ENCODE measurements at places on chromosomes 11 and 22. TPM values are rescaled to one million over a fixed set of nuclear protein-coding genes. Genes with fewer than 3 reads are reported as not detected.

DNA sequence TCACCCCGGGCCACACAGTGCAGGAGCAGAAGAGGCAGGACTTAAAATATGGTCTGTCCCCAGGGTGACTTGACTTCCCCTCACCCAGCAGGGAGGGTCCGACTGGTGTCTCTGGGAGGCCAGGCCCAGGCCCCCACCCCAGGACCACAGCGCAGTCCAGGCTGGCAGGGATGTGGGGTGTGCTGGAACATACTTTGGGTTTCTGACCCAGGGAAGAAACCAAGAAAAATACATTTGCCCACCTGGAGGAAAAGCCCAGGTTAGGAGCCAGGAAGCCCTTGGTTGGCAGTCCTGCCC lies 5.2 kb downstream of the C1QTNF6 start:
- H3K36me3 ChIP-seq: no peaks in the 10 kb centered on the region
- no peak overlapping the region for H3K27ac ChIP-seq
- ATAC-seq: no peak
- H3K4me3 ChIP-seq: no peak overlapping the region

- H3K4me1 ChIP-seq: no peaks in the 10 kb centered on the region
- H3K36me3 ChIP-seq: no peaks in the 10 kb centered on the region
- H3K4me3 ChIP-seq: no peak overlapping the region
- ATAC-seq: no peak
- no peaks in the 10 kb centered on the region for H3K27me3 ChIP-seq
Observed at GRCh38 chr11:24134879-24135589, 361.8 kb upstream of the LUZP2 start.

GRCh38 chr22:43320943-43321900 lies 21.9 kb downstream of the SCUBE1 start:
- ATAC-seq: no peak
- peak overlapping the region; percentile 40 for H3K4me3 ChIP-seq
- H3K4me1 ChIP-seq: no peaks in the 10 kb centered on the region
- H3K27me3 ChIP-seq: peaks cover 4% of the 10 kb centered on the region

DNA sequence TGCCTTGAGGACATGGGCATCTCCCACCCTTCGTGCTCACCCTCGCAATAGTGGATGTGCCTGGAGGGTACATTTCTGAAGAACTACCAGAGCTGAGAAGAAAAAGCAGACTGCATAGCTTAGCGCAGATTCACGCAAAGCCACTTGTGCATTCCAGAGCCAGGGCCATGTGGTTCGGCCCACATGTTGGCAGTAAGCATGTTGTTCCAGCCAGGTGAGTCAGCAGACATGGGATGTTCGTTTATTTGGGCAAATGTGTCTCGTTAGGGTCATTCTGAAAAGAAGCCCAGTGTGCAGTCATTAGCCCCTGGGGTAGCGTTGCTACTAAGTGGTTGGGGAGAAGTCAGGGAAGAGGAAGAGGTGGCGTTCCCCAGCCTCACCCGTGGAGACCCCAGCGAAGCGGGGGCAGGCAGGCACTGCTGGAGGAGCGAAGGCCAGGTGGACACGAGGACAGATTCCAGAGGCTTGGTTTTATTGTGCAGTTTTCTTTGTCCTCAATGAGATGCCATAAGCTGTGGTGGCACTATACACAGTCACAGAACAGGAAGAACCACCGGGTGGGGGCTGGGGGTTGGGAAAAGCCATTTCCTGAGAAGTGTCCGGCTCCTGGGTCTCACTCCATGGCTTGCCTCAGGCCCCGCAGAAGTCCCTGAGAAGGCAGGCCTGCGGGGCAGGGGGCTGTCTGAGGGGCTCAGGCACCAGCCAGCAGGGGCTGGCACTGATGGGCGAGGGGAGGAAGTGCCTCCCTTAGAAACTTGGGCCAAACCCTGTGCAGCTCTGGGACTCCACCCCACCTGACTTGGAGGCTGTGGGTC lies 5.0 kb downstream of the THY1 start:
- peaks cover 6% of the 10 kb centered on the region for H3K4me1 ChIP-seq
- H3K36me3 ChIP-seq: no peaks in the 10 kb centered on the region
- H3K4me3 ChIP-seq: no peak overlapping the region
- ATAC-seq: no peak
- H3K27ac ChIP-seq: no peak overlapping the region

GRCh38 chr11:63877658-63878241 lies 38.8 kb downstream of the MARK2 start:
- peaks cover 24% of the 10 kb centered on the region for H3K4me1 ChIP-seq
- H3K36me3 ChIP-seq: peaks cover 7% of the 10 kb centered on the region
- no peak for ATAC-seq
- H3K4me3 ChIP-seq: no peak overlapping the region

DNA sequence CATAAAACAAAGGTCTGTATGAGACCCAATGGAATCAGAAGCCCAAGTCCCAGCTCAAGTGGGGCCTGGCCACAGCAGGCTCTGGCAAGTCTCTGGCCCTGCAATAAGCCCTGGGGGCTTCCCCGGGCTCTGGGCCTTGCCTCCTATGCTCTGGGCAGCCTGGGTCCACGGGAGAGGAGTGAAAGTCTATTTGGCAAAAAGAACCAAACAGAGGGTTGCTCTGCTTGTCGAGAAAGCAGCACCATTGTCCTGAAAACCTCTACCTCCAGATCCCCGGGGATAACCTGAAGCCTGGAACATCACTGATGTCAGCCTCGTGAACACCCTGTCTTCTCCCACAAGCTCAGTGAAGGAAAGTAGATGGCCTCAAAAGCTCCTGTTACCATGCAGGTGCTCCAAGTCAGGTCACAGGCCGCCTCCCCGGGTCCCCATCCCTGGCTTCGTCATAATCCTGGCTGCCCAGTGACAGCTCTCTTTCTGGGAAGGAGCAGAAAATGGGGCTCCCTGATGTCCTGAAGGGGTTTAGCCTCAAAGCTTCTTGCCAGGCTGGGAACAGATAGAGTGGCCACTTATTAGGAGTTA lies 46.1 kb upstream of the ETS1 start:
- no peak overlapping the region for H3K27ac ChIP-seq
- no peak for ATAC-seq
- H3K4me3 ChIP-seq: no peak overlapping the region
- peaks cover 31% of the 10 kb centered on the region for H3K4me1 ChIP-seq

- peaks cover 67% of the 10 kb centered on the region for H3K36me3 ChIP-seq
- H3K27me3 ChIP-seq: no peaks in the 10 kb centered on the region
- no peak for ATAC-seq
Observed at GRCh38 chr22:20579273-20580120, 72.1 kb downstream of the MED15 start.

SCUBE1 gene
- total RNA-seq: not detected

SCGB1A1 gene
- not detected for total RNA-seq

- H3K27me3 ChIP-seq: no peaks in the 10 kb centered on the region
- ATAC-seq: no peak
- H3K4me3 ChIP-seq: no peak overlapping the region
- H3K4me1 ChIP-seq: peaks cover 45% of the 10 kb centered on the region
- H3K36me3 ChIP-seq: peaks cover 11% of the 10 kb centered on the region
Observed at GRCh38 chr22:17090550-17090949, 5.8 kb downstream of the IL17RA start.

FADS2 gene
- 9.4 TPM for total RNA-seq

- no peak for ATAC-seq
- H3K27me3 ChIP-seq: peaks cover 9% of the 10 kb centered on the region
- no peaks in the 10 kb centered on the region for H3K4me1 ChIP-seq
- no peak overlapping the region for H3K27ac ChIP-seq
- no peak overlapping the region for H3K4me3 ChIP-seq
Observed at GRCh38 chr11:12623869-12624268, 50.4 kb upstream of the TEAD1 start.

GRCh38 chr11:11979488-11980117 lies 28.8 kb downstream of the DKK3 start:
- no peak overlapping the region for H3K27ac ChIP-seq
- no peak overlapping the region for H3K4me3 ChIP-seq
- no peaks in the 10 kb centered on the region for H3K27me3 ChIP-seq
- no peak for ATAC-seq
- H3K4me1 ChIP-seq: peaks cover 5% of the 10 kb centered on the region

GRCh38 chr22:40320687-40321086 lies 25.6 kb upstream of the ADSL start:
- ATAC-seq: peak; percentile 24
- peak overlapping the region; percentile 79 for H3K27ac ChIP-seq
- H3K27me3 ChIP-seq: no peaks in the 10 kb centered on the region
- H3K36me3 ChIP-seq: peaks cover 69% of the 10 kb centered on the region
- H3K4me3 ChIP-seq: peak overlapping the region; percentile 5

GRCh38 chr11:116540645-116541304 lies 232.0 kb downstream of the BUD13 start:
- no peaks in the 10 kb centered on the region for H3K36me3 ChIP-seq
- no peak overlapping the region for H3K4me3 ChIP-seq
- peaks cover 16% of the 10 kb centered on the region for H3K27me3 ChIP-seq
- no peaks in the 10 kb centered on the region for H3K4me1 ChIP-seq

DNA sequence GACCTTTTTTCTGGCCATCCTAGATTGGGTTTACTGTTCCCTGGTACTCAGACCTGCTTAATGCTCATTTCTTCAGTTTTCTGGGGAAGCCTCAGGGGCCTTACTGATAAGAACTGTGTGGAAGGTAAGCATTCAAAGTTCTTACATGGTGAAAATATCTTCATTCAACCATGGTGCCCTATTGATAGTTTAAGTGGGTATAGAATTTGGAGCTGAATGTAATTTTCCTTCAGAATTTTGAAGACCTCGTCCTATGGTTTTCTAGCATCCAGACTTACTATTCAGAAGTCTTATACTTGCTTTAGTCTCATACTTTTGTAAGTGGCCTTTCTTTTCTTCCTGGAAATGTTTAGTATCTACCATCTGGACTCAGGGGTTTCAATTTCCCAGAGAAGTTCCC lies 75.7 kb downstream of the CDKN1C start:
- H3K4me3 ChIP-seq: no peak overlapping the region
- no peaks in the 10 kb centered on the region for H3K36me3 ChIP-seq
- H3K4me1 ChIP-seq: peaks cover 16% of the 10 kb centered on the region
- no peak overlapping the region for H3K27ac ChIP-seq
- H3K27me3 ChIP-seq: no peaks in the 10 kb centered on the region

- no peaks in the 10 kb centered on the region for H3K4me1 ChIP-seq
- no peak for ATAC-seq
- no peak overlapping the region for H3K27ac ChIP-seq
Observed at GRCh38 chr11:83819931-83820549, 533.9 kb upstream of the CCDC90B start.

DNA sequence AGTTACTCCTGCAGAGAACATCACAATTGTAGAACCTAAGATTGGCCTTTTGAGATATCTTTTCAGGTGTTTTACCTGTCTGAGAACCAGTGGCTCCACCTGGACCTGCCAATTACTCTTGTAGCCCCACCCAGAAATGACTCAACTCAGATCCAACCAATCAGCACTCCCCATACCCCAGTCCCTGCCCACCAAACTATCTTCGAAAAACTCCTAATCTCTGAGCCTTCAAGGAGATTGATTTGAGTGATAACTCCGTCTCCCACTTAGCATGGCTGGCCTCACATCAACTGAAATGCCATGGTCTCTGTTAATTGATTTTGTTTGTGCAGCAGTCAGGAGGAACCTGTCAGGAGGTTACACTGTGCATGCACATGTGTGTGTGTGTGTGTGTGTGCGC lies 103.6 kb downstream of the MTNR1B start:
- no peak overlapping the region for H3K27ac ChIP-seq
- no peak overlapping the region for H3K4me3 ChIP-seq
- no peaks in the 10 kb centered on the region for H3K36me3 ChIP-seq
- no peaks in the 10 kb centered on the region for H3K4me1 ChIP-seq
- ATAC-seq: no peak

DNA sequence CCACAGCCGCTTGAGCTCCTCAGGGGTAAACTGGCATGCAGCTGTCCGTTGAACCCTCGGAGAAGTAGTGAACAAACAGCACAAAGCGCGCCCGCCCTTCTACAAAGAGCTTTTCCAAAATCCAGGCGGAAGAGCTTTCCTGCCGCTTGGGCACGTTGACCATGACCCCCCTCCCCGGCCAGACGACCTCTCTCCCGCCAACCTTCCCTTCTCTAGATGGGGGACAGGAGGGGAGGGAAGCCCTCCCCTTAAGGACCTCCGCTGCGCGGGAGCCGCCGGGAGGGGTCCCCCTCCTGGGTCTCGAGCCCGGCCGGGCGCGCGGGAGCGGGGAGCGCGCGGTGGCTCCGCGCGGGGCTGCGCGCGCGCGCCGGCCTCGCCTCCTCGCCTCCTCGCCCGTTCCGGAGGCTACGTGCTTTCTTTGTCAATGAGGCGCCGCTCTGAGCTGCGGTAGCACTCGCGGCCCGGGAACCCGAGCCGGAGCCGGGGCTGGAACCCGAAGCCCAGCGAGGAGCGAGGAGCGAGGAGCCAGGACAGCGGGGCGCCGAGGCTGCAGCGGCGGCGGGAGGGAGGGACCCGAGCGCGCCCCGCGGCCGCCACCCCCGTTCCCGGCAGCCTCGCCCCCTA lies 118.6 kb downstream of the HIPK3 start:
- H3K27me3 ChIP-seq: peaks cover 41% of the 10 kb centered on the region
- no peak for ATAC-seq
- H3K4me3 ChIP-seq: peak within 1 kb of the TSS; percentile 37
- no peaks in the 10 kb centered on the region for H3K4me1 ChIP-seq
- H3K36me3 ChIP-seq: no peaks in the 10 kb centered on the region

CD3E gene
- total RNA-seq: 338 TPM

PKP3 gene
- total RNA-seq: not detected

DNA sequence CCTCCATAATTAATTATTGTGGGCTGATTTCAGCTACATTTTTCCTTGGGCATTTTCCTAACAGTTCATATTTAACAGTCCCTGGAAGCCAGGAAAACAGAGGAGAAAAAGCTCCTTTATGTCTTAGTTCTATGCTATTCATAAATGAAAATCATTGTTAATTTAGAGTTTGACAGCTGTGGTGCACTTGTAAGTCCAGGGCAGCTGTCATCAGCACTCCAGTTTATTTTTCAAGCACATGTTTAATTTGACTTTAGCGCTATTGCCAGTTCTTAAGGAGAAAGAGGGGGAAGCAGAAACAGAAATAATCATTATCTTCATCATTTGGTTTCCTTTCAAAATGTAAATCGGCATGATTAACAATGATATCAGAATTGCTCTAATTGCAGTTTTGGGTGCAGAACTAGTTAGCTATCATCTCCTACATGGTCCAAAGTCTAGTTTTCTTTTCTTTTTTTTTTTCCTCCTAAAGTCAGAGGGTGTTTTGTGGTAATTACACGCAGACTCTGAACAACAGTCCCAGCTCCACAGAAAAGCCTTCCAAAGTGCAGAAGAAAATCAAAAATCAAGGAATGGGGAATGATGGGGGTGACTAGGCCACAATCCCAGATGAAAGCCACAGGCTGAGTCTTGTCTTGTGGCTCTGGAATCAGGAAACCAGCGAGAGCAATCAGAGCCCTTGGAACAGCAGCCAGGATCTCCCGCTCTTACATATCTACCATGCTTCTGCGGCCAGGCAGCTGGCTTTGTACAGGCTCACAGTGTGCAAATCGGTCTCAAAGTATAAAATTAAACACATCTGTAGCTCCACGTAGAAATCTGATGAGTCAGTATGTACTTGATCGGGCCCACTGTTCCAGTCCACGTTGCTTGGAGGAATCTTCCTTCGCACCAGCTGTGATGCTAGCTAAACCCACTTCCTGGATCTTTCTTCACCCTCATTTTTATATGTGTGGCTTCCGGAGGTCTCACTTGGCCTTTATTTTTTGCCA lies 91.9 kb downstream of the SPON1 start:
- no peak for ATAC-seq
- H3K27ac ChIP-seq: no peak overlapping the region
- H3K36me3 ChIP-seq: no peaks in the 10 kb centered on the region
- H3K4me1 ChIP-seq: no peaks in the 10 kb centered on the region
